ENCODE measurements at places on chromosomes 12 and 14.

- no peak for DNase-seq
These were observed 51.8 kb upstream of the ESRRB start for GRCh38 chr14:76324133-76324532.

DNA sequence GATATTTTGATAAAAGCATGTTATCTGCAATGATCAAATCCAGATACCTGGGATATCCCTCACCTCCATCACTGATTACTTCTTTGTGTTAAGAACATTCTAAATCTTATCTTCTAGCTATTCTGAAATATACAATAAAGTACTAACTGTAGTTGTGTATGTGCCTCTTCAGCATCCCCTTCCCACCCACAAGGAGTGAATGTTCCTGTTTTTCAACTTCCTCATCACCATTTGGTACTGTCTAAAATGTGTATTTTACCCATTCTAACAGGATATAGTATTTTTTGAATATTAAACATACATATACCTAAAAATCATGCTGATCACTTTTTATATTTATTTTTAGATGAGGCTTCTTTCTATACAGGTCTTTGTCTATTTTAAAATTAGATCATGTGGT is 1252.6 kb downstream of the TMEM121 start:
- DNase-seq: no peak

GRCh38 chr12:124363353-124363965 is 68.6 kb downstream of the RFLNA start:
- DNase-seq: no peak

DNA sequence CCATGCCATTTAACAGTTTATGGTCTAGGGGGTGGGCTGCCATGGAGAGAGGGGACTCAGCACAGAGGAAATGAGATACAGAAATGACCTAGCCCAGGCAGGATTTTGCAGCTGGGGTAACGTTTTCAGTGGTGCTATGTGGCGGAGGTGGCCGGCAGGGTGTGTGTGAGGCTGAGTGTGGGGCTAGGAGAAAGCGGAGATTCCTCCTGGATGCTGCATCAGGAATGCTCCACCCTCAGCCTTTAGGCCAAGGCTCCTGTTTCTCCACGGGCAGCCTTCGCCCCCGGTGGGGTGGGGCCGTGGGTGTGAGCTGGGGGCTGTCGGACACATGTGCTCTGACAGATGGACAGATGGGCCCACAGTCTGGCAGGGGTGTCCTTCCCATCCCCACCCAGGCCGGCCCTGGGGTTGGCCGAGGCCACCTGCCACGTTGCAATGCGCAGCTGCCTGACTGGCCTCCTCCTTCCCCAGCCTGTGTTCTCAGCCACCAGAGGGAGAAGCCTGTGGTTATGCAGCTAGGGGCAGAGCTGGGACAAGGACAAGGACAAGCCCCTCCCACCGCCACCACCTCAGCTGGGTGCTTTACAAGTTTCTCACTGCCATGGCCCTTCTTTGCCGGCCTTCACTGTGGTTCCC is 44.3 kb downstream of the TEAD4 start:
- DNase-seq: no peak

DNA sequence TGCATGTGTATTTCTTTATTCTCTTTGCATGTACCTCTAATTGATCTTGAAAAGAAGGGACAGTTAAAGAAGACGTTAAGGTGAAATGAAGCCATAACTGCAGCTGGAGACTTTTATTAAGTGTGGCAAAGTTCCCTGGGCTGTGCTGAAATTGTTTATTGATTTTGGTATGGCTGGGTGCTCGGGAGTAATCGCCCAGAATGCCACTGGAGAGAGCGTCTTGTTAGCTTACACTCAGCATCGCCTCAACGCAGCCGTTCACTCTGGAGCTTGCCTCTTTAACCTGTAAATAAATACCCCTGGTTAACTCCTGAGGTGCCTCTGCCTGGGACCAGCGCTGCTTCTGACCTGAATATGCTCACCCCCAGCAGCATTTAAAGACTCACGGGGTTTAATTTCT is 98.6 kb downstream of the GPATCH2L start:
- DNase-seq: no peak

DNA sequence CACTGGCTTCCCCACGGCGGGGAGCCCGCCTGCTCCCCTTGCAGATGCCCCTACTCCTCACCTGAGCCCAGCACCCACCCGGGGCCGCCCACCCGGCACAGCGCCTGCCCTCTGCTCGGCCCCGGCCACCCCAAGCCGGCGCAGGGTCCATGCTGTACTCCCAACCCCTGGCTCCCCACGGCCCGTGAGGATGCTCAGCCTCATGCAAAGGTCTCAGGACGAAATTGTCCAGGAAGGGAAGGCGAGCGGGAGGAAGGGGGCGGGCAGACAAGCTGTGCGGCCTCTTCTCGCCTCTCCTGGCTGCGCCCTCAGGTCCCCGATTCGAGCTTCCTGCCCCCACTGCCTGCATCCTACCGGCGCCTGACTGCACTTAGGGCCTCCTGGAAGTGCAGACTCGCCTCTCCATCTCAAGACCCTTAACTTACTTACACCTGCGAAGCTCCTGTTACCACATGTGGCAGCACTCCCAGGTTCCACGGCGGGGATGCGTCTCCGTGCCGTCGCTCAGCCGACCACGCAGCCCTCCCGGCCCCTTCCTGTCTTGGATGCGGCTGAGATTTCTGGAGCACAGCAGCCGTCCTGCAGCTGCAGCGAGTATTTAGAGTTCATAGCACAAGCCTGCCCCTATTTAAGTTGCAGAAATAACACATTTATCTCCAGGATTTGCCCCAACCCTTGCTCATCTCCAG is 18.0 kb downstream of the LRCOL1 start:
- DNase-seq: no peak

- DNase-seq: no peak
These were observed 53.2 kb upstream of the HIF1A start for GRCh38 chr14:61641914-61642613.

DNA sequence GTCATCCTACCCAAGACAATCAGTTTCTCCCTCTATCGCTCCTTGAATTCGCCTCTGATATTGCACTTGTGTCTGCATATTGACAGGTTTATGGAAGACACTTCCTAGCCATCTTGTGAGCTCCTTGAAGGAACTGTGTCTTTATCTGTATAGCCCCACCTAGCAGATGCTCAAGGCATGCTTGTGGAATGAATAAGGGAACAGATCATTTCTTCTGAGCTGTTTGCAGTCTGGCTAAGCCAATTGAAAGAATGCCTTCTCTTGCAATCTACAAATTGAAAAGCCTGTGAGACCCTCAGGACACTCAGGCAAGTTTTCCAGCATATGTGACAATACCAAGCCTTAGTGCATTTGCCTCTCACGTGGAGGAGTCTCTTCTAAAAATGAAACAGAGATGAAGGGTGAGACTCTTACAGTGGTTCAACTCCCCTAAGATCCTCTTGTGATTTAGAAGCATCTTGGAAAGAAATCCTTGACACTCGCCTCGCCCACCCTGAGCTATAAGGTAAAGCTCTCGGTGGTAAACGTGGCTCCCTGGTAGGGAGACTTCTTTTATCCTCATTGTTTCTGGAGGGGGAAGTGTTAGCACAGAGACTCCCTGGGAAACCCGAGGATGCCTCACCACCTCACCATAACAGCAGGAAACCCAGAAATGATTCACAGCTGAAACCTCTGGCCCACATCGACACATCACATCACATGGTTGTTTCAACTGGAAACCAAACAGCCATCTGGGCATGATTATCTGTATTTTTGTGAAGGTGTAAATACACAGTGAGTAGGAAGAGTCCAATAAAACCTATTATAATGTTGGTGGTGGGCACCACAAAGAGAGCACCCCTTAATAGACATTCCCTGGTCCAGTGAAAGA is 112.3 kb upstream of the BCL2L14 start:
- DNase-seq: no peak

DNA sequence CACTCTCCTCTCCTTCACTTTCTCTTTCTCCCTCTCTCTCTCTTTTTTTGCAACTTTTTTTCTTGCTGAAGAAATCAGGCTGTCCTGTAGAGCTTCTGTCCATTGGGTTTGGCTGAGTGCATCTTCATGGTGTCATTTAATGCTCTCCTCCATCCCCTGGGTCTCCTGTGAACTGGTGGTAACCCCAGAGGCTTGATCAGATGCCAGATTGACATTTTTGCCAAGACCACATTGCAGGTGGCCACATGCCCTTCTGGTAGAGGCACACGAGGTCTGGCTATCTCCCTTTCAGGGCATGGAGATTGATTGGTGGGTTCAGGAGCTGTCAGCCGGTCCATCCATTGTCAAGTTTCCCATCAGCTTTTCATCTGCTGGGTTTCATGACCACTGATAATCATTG is 188.3 kb upstream of the MYL2 start:
- DNase-seq: no peak

GRCh38 chr14:68363843-68364767 is 428.8 kb downstream of the ZFP36L1 start:
- DNase-seq: peak; percentile 72

- DNase-seq: no peak
These were observed 20.3 kb downstream of the SYNDIG1L start for GRCh38 chr14:74405663-74406062.

DNA sequence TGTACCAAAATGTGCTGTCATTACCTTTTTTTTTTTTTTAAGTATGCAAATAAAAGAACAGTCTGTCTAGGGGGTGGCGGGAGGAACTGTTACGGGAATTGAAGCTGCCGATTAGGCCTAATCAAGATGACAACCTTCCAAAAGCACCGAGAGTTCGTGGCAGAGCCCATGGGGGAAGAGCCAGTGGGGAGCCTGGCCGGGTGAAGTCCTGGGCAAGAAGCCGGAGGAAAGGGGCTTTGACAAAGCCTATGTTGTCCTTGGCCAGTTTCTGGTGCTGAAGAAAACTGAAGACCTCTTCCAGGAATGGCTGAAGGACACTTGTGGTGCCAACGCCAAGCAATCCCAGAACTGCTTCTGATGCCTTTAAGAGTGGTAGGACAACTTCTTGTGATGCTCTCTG is 42.6 kb downstream of the ACTN1 start:
- DNase-seq: no peak

DNA sequence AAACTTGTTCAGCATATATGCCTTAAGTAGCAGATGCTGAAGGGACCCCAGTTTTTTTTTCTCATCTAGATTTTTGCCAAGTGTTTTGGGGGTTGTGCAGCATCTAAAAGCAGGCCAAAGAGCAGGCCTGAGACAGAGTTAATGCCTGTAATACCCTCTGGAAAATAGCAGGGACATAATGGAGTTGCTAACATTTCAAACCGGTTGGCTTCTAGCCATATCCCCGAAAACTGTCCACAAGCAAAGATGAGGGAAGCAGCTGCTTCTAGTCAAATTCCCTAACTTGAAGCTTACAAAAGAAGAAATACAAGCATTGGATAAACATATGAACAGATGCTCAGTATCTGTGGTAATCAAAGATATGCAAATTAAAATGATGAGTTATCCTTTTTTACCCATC is 52.1 kb upstream of the AEBP2 start:
- DNase-seq: peak; percentile 46

- DNase-seq: no peak
These were observed 40.9 kb upstream of the ELK3 start for GRCh38 chr12:96153131-96153725.

DNA sequence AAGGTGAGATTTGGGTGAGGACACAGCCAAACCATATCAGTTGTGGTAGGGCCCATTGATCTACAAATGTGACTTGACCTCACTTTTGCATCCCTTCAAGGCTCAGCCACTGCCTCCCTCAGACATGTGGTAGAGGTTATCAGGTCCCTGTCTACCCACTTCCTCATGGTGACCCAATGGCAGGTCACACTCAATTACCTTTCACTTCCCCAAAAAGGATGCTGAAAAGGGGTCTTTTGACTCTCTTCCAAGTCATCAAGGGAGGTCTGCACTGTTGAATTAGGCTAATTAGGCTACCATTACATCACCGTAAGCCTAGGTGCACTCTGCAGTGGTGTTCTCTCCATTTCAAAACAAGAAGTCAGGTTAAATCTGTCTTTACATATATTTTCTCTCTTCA is 22.6 kb upstream of the DRAM1 start:
- DNase-seq: no peak

DNA sequence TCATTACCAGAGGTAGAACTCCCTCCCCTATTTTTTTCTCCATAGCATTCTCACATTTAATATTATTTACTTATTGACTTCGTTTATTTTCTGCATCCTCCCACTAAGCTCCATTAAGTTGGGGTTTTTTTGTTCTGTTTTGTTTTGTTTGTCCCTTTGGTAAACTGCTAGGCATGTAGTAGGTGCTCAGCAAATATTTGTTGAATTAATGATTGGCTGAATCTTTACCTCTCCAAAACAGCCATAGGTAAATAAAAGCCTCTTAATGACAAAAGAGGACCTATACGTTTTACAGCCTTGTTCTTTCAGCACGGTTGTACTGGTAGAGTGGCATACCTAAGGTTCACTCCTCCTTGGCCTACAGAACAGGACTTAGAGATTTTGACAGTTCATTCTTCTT is 52.0 kb downstream of the PRORP start:
- no peak for DNase-seq

GRCh38 chr12:12582895-12583303 is 20.2 kb upstream of the DUSP16 start:
- no peak for DNase-seq

- DNase-seq: no peak
These were observed 10.7 kb upstream of the TBX3 start for GRCh38 chr12:114694436-114695304.

DNA sequence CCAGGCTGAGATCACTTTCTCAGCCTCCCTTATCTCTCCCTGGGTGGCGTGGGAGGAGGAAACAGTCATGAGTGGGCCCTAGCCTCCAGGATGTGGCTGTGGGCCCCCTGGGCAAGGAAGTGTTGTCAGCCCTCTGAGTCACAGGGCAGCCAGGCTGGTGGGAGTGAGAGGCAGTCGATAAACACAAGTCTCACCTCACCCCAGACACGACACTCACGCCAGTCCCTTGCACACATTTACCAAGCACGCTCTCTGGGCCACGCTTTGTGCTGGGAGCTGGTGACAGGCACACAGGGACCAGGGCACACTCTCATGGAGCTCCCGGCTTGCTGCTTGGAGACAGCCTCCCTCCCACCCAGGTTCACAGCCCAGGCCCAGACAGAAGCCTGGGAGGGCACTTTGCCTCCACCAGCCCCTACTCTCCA is 1.9 kb upstream of the KRT79 start:
- no peak for DNase-seq

DNA sequence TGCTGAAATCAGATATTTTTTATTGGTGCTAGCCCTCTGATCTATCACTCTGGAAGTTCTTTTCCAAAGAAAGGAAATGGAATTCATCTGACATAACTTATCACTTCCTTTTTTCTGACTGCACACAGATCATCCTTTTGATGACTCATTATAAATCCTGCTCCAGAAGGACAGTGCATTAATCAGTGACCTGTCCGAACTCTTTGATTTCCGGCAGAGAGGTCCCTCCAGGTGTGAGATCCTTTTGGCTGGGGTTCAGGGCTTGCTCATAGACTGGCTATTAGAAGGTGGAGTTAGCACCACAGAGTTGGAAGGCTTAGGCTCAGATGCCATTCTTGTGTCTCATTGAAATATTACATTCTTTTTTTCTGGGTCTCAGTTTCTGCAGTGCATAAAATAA is 328.2 kb downstream of the ZFP36L1 start:
- no peak for DNase-seq

DNA sequence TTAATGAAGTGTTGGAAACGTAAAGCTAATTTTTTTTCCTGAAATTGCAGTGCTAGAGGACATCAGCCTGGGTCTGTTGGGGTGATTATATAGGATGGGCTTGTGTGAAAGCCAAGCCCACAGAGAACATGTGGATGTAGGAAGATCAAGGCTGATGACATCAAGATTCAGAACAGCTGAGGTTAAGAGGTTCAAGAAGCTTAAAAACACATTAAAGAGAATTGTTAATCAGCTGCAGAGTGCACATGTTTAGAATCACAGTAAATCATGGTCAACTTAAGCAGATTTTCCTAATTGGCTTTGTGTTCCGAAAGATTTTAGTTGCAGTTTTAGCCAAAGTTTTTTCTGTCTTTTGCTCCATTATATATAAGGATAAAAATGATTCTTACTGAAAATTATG is 87.9 kb upstream of the PRICKLE1 start:
- DNase-seq: no peak

GRCh38 chr12:81573228-81573627 is 185.9 kb downstream of the PPFIA2 start:
- DNase-seq: no peak
